Effector memory CD4-positive, alpha-beta T cell (primary cell): ENCODE measurements at places on chromosomes 3 and 15.

DNA sequence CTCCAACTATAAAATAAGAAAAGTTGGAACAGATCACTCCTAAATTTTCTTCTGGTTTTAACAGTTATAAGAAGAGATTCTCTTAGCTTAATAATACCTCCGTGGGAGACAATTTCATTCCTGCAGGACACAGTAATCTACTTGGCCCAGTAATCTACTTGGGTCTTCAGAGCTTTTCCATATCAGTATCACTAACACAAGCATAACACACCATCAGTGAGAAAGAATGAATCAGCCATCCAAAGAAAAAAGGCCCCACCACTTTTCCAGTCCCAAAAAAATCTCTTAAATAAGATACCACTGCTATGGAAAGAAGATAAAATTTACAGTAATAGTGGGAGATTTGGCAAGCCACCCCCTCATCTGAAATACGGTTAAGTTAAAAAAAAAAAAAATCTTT, 20.2 kb downstream of the SIN3A start:
- no peak for DNase-seq

DNA sequence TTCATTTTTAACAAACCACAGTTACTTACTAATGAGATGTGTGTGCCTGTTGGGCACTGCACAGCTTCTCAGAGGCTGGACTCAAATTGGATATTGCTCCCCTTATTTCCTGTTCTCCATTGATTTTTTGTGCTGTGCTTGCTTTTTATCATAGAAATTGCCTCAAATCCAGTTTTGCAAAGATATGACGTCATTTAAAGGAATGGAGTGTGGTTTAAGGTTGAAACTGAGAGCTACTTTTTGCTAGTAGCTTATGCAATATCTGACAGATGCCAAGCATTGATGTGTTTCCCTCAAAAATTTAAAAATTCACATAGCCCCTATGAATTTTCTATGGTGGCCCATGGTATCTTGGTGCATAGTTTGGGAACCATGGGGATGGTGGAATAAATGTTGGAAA, 67.7 kb upstream of the ROPN1 start:
- DNase-seq, result no peak

DNA sequence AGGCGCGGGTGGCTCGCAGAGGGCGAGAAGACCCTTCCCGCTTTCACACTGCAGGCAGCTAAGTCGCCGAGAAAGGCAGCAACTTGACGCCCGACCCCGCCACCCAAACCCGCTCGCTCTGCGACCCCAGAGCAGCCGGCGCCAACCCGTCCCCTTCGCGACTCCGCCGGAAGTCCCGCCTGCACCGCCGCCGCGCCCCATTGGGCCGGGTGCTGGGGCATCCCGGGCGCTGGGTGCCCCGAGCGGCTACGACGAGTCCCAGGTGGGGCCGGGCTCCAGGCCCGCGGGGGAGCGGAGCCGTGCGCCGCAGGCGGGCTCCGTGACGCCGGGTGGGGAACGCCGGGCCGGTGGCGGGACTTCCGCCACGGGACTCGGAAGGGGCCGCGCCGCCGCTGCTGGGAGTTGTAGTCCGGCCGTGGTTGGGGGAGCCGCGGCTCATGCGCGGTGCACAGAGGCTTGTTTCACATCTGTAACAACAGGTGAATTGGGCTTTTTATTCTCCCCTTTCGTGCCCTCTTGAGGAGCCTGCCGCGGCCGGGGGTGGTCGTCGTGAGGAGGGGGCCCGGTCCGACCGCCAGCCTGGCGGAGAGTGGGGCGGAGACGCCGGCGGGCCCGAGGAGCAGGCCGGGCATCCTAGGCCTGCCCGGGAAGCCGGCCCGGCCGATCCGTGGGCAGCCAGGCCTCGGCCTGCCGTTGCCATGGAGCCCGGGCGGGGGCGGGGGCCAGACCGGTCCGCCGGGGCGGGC, at the start of gene DHX30:
TSS of gene DHX30 (plus strand) at position 405 of the 746 bp plus-strand sequence. CDS start 7,546 bp downstream, outside the sequence.
- DNase-seq, result peak; percentile 74

- DNase-seq, result no peak
Observed at GRCh38 chr15:67670647-67671305, 128.3 kb downstream of the MAP2K5 start.

- no peak for DNase-seq
Observed at GRCh38 chr3:128329491-128330213, 137.0 kb downstream of the DNAJB8 start.

DNA sequence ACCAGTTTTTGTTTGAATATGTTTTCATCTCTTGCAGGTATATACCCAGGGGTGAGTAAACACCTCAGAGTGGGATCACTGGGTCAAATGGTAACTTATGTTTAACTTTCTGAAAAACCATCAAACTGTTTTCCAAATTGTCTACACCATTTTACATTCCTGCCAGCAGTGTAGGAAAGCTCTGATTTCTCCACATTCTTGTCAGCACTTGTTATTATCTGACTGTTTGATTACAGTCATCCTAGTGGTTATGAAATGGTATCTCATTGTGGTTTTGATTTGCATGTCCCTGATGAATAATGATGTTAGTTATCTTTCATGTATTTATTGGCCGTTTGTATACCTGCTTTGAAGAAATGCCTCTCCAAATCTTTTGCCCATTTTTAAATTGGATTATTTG, 13.8 kb downstream of the FSD2 start:
- DNase-seq, result no peak
